ENCODE measurements at places on chromosomes 7 and 10.

- DNase-seq = no peak
Measured at GRCh38 chr10:88131511-88132139, 268.2 kb downstream of the PTEN start.

DNA sequence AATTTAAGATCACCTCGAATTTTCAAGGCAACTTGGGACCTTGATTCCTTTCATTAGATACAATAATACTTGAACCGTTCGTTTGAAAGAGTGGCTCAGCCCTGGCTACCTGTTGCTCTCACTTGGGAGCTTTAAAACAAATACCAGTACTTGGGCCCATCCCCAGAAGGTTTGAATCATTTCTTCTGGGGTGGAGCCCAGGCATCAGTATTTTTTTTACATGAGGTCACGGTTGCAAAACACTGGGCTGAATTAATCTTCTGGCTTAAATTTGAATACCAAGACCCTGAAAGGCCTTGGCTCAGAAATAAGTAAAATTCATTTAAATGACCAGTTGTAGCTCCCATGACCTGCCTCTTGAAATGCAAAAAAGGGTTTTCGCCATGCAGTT, 214.9 kb downstream of the CREB5 start:
- DNase-seq = no peak

DNA sequence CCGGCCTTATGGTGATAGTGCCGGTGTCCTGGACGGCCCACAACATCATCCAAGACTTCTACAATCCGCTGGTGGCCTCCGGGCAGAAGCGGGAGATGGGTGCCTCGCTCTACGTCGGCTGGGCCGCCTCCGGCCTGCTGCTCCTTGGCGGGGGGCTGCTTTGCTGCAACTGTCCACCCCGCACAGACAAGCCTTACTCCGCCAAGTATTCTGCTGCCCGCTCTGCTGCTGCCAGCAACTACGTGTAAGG, 713 bp downstream of the CLDN4 start:
- no peak for DNase-seq

DNA sequence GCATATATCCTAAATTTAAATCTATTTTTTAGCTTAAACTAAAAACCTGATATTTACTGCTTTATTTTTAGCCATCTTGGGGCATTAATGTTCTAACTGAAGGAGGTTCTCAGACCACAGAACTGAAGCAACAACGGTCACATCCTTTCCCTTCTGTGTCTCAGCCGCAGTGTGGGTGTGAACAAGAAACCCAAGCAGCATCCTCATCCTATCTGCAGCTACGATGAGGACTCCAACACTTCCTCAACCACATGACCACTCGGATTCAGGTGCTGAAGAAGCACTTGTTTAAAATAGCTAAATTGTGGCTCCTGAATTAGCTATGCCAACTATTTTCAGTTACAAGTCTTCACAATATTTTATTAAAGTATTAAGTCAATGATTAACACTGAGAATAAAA, 5.3 kb downstream of the ESYT2 start:
- DNase-seq = peak; percentile 83

GRCh38 chr7:33836797-33837355, 68.5 kb upstream of the BMPER start:
- DNase-seq = no peak

DNA sequence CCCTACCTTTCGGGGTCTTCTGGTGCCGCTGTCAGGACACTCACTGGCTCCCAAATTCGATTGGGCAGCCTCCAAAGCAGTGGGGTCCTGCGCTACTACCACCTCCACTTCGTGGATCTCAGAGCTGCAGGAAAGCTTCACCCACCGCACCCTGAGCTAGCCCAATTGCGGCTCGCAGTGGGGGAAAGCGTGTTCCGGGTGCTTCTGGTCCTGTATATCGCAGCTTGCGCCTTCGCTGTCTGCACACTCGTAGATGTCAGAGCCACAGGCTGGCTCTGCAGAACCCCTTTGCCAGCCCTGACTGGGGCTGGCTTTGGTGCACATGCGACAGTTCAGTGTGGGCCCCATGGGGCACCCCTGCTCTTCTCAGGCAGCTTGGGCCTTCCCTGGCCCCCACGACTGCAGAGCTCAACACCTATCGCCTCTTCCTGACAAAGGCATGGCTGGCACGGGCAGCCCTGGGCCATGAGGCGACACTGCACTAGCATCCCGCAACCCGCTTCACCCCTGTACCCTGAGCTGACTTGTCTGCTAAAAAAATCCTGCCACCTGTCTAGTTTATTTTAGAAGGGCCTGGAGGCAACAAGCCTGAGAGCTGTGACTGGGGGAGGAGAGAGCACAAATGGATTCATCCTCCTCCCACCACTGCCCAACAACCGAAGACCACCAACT, 78.7 kb upstream of the ABI1 start:
- DNase-seq = no peak

- no peak for DNase-seq
Measured at GRCh38 chr7:155449869-155450557, 7.9 kb upstream of the EN2 start.

DNA sequence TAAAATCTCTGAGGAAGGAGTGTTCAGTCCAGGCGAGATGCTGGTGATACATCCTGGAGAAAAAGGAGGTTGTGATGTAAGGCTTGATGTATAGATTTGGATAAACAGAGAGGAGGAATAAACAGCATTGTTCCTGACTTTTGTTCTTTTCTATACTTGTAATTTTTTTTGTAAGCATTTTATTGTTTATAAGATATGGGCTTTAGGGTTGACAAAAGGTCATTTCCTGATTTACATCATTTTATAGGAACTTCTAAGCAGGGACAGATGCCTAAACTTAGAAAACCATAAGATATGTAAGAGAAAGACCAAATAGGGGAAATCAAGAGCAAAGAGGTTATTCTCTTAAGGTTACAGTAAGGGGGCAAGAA, 16.7 kb upstream of the SLC26A4 start:
- no peak for DNase-seq

DNA sequence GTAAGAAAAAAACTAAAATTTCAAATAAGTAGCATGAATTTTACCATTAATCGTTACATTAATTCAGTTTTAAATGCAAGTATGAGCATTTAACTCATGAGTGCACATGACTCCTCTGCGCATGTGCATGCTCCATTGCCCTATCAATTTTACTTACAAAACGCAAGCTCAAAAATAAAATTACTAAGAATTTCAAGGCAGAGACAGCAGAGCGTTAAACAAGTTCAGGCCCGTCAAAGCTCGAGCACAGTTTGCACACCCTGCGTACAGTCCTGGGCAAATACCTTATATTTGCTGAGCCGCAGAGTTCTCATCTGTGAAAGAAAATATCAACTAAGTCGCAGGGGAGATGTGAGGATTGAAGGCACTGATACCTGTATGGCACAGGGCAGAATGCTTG, 373.6 kb downstream of the BBS9 start:
- DNase-seq = no peak

DNA sequence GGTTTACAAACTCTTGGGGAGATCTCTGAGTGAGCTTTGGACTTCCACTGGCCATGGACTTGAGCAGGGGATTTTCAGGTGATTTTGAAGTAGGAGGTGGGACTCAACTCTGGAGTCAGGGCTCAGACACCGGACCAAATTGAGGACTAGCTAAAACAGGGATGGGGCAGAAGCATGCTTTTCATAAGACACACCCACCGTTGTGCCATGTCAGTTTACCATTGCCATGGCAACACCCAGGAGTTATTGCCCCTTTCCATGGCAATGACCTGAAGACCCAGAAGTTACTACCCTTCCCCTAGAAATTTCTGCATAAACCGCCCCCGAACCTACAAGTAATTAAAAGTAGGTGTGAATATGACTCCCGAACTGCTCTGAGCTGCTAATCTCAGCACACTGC, 320.7 kb downstream of the GRID1 start:
- DNase-seq = no peak

GRCh38 chr7:66296557-66296956, 91.4 kb downstream of the TPST1 start:
- DNase-seq = no peak

DNA sequence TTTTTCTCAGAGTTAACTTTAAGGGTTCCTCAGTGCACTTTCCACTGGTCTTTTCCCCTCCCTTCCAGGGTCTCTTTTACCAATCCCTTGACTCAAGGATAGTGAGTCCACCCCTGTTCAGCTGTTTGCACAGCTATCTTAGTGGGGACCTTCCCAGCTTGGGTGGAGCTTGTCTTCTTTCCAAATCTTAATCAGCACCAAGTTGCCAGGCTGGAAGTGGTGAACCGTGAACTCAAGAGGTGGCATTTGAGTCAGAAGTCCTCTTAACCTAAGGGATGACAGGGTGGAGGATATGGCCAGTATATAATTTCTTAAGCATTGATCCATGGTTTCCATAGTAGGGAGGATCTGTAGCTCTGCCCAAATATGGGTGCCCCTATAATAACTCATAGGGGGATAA, 25.0 kb downstream of the MAPK8 start:
- DNase-seq = no peak

GRCh38 chr7:87474533-87475358, 734 bp downstream of the ABCB4 start:
- peak; percentile 21 for DNase-seq

DNA sequence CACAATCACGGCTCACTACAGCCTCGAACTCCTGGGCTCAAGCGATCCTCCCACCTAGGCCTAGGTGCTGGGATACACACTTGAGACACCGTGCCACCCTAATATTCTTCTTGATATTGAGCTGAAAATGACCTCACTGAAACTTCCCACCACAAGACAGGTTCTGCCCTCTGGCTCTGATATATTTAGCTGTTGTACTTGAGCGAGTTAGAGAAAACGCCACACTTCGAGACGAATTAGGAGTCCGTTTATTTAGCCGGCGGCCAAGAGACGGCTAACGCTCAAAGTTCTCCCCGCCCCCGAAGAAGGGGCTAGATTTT, 17.9 kb downstream of the ZC3HAV1 start:
- DNase-seq = no peak

- no peak for DNase-seq
Measured at GRCh38 chr10:22690158-22690557, 24.2 kb downstream of the PIP4K2A start.

- DNase-seq = no peak
Measured at GRCh38 chr7:71705217-71705616, 573.3 kb downstream of the GALNT17 start.

GRCh38 chr10:118961436-118961835, 68.1 kb upstream of the NANOS1 start:
- no peak for DNase-seq

DNA sequence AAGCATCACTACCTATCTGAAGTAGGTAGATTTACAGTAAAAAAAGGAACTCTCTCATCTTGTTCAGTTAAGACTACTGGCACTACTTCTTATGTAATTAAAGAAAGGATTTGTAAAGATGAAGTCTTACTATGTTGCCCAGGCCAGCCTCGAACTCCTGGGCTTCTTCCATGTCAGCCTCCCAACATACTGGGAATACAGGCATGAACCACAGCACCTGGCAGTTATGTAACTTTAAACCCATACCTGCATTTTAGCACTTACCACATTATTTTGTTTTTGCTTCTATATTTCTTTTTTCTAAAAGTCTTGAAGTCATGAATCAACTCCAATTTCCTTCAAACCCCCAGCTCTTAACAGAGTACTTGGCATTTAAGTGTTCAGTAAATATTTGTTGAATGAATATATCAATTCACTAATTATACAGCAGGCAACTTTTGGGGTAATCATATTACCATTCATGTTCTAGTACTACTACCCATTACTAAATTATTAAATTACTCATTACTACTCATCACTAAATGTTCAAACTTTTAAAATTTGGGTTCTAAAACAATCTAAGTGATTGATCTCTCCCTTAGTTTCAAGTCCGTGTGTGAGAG, 31.6 kb upstream of the CCDC71L start:
- no peak for DNase-seq

GRCh38 chr10:35355971-35356724, 19.8 kb downstream of the CCNY start:
- DNase-seq = no peak

DNA sequence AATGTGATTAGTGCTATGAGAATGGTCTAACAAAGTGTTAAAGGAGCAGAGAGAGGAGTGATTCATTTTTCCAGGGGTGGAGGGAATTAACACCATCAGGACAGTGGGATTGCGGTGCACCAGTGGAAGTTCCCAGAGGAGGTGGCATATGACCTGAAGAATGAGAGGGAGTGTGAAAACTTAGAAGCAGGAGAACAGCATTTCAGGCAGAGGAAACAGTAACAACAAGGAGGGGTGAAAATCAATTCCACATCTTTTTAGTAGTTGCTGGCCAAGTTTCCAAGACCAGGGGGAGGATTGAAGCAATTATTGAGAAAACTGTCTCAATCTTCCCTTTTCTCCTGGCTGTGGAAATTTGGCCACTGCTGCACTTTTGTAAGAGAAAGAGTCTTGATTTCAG, 23.7 kb upstream of the CCDC172 start:
- DNase-seq = no peak

DNA sequence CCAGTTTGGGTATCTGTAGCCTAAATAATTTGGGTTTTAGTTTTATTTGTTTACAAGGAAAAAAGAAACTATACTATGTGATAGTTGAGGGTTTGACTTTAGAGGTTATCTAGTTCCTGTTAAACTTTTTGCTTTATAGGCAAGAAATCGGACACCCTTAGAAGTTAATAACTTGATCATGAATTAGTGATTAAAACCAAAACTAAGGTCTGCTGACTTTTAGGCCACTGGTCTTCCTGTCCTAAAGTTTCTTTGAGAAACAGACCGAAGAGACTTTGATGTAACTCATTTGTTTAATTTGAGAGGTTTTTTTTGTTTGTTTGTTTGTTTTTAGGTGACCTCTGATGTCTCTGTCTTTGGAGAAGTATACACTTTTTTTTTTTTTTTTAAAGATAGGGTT, 59.7 kb downstream of the PHTF2 start:
- DNase-seq = no peak

DNA sequence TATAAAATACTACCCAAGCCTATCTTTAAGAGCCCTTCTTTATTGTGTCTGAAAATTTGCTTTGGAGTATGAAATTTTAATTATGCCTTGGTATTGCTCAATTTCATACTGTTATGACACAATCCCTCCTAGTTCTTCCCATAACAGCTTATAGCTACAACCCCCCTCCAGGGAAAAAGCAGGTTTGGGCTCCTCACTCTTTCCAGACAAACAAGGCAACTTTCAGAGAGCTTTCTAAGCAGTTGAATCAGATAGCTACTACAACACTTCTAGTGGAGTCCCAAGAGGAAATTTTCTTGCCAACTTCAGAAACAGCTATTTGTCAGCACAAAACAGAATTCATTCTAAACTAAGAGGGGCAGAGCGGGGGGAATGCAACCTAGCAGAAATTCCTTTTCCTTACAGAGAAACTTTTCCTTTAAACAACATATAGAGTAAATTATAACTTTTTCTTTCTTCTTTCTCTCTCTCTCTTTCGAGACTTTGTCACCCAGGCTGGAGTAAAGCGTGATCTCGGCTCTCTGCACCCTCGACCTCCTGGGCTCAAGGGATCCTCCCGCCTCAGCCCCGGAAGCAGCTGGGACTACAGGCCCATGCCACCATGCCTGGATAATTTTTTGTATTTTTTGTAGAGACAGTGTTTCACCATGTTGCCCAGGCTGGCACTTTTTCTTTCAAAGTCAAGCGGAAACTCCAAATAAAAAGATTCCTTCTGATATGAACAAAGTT, 26.0 kb upstream of the JMJD1C start:
- DNase-seq = no peak

DNA sequence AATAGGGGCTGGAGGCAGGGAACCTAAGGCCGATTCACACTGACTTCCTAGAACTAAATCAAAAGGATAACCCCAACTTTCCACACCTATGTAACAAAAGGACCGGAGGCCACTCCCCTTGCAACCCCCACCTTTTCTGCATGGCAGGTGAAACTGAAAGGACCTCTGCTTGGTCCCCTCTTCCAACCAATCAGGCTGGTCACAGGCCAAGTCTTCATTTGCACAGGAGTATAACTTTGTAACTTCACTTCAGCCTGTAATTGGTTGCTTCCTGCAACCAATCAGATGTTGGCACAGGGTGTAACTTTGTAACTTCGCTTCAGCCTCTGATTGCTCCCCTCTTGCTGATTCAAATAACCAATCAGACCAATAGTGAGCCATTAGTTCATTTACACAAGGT, 190.0 kb downstream of the FAM107B start:
- peak; percentile 54 for DNase-seq

Measured in CD4-positive, alpha-beta T cell treated with Interleukin-4 for 4 hours (primary cell).